Urinary bladder (tissue), 4 donors: ENCODE measurements at places on chromosomes 3 and 15. TPM values are rescaled to one million over a fixed set of nuclear protein-coding genes. Genes with fewer than 3 reads are reported as not detected.

Gene RAB7A
- polyA plus RNA-seq: 179 TPM

Gene GREM1
- polyA plus RNA-seq: 1.2 TPM

Gene RASGRF1
- 0.10 TPM for polyA plus RNA-seq

Gene DUOXA2
- 0.52 TPM for polyA plus RNA-seq

Gene KATNBL1
- polyA plus RNA-seq: 15.3 TPM

Gene FOXL2NB
- not detected for polyA plus RNA-seq

Gene ADIPOQ
- 18.7 TPM for polyA plus RNA-seq

Gene NDN
- polyA plus RNA-seq: 107 TPM

Gene HYAL1
- polyA plus RNA-seq: 7.0 TPM
